Anterior cingulate cortex (tissue), 58 donors: ENCODE measurements at places on chromosomes 4 and X.

- DNase-seq = no peak
Observed at GRCh38 chr4:115159141-115159540, 45.7 kb upstream of the NDST4 start.

- no peak for DNase-seq
Observed at GRCh38 chr4:67393007-67393406, 152.3 kb downstream of the CENPC start.

DNA sequence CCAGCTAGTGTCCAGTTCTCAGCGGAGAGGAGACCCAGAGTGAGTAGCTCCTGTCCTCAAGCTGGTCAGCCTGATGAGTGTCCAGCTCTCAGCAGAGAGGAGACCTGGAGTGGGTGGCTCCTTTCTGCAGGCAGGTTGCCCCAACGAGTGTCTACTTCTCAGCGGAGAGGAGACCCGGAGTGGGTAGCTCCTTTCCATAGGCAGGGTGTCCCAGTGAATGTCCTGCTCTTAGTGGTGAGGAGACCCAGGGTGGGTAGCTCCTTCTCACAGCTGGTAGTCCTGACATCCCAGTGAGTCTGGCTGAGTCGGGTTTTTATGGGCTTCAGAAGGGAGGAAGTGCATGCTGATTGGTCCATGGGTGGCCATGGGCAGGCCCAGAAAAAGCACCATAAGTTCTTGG lies 55.7 kb upstream of the NUDT6 start:
- DNase-seq = no peak

DNA sequence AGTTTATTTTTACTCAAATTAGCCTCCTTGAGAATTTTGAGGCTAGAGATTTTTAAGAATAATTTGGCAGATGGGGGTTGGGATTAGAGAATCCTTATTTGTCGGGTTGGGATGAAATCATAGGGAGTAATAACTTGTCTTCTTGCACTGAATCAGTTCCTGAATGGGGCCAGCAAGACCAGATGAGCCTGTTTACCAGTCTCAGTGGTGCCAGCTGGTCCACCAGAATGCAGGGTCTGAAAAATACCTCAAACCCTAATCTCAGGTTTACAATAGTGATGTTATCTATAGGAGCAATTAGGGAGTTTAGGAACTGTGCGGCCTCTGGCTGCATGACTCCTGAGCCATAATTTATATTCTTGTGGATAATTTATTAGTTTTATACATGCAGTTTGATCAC lies 705.9 kb upstream of the AGA start:
- DNase-seq = no peak

- no peak for DNase-seq
Observed at GRCh38 chr4:127421437-127421836, 211.3 kb upstream of the INTU start.

GRCh38 chr4:5409972-5410618 lies 298.3 kb downstream of the EVC2 start:
- DNase-seq = no peak

- DNase-seq = peak; percentile 24
Observed at GRCh38 chrX:118823263-118824172, at the start of gene ZCCHC12. ZCCHC12 (plus strand) TSS chrX:118823824; CDS start chrX:118825245, 1,421 bp downstream.

GRCh38 chr4:165124488-165124887 lies 11.8 kb upstream of the TMEM192 start:
- DNase-seq = no peak

GRCh38 chrX:132219343-132219768 lies at the start of gene RAP2C:
RAP2C (minus strand) TSS chrX:132219447; CDS start chrX:132217268, 2,179 bp downstream.
- DNase-seq = peak; percentile 40

DNA sequence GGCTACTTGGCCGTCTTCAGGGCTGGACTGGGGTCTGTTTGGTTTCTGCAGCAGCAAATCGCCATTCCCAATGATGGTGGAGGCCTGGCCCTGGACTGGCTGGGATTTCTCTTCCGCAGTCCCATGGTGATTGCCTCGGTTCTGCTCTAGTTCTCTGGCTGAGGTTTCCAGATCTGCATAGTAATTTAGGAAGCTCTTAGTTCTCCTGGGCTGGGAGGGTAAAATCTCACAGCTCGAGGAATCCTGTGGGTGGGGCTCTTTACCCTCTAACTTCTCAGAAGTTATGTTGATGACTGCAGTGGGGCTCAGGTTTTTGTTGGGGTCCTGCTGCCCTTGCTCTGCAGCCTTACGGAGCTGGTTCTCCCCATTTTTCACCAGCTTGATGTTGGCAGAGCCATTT lies 200.6 kb downstream of the APBB2 start:
- DNase-seq = no peak

DNA sequence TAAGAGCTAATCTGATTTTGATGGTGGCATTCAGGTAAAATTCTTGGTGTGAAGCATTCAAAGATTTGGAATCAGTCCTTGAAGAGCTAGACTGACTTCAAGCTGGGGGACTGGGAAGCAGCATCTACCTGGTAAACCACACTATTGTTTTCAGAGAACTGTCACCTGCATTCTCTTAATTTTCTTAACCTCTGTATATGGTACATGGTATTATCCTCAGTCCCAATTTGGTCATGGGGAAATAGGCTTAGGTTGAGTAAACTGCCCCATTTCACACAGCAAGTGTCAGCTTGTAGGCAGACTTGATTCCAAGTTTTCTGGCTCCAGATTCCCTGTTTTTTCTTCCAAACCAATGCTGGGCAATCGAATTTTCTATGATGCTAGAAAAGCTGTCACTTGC lies 104.4 kb downstream of the CHRNA9 start:
- DNase-seq = no peak

GRCh38 chr4:7647600-7648543 lies 213.1 kb upstream of the PSAPL1 start:
- no peak for DNase-seq

DNA sequence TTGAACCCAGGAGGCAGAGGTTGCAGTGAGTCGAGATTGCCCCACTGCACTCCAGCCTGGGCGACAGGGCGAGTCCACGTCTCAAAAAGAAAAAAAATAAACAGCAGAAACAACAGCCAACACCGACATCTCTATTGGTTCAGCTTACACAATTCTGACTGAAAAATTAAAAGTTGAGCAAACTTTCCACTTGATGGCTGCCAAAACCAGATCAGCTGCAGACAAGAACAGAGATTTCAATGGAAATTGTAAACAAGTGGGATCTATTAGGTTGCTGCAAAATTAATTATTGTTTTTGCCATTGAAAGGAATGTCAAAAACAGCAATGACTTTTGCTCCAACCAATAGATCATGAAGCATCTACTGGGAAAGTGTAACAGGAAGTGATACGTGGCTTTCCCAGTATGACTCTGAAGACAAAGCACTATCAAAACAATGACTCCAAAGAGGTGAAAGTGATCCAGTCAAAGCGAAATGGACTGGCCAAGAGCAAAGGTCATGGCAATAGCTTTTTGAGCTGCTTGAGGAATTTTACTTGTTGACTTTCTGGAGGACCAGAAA lies 26.3 kb downstream of the UPF3B start:
- DNase-seq = no peak

- DNase-seq = no peak
Observed at GRCh38 chr4:48970471-48970921, 15.6 kb upstream of the CWH43 start.

DNA sequence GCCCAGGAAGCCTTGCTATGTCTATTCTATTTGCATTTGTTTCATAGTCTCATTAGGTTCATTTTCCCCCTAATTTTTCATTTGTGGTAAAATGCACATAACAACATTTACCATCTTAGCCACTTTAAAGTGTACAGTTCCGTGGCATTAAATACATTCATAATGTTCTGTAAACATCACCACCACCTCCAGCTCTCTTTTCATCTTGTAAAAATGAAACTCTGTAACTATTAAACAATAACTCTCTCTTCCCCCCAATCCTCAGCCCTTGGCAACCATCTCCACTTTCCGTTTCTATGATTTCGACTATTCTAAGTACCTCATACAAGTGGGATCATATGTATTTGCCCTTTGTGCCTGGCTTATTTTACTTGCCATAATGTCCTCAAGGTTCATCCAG lies 19.9 kb downstream of the ARHGEF38 start:
- no peak for DNase-seq

DNA sequence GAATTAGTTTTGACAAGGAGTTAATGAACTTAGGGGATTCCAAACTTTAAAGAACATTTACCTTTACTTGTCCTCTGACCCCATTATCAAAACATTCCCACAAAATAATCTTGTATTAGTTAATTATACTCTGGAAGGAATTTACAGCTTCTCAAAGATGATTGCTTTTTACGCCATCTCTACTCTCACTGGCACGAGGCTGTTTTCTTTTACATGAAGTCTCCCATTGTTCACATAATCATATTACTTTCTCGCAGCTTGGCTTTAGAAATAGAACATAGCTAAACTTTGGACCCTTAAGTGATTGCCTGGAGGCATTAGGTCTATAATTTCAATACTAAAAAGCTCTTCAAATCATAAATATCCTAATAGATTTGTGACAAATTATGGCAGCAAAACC lies 592.9 kb downstream of the TRIML1 start:
- no peak for DNase-seq

DNA sequence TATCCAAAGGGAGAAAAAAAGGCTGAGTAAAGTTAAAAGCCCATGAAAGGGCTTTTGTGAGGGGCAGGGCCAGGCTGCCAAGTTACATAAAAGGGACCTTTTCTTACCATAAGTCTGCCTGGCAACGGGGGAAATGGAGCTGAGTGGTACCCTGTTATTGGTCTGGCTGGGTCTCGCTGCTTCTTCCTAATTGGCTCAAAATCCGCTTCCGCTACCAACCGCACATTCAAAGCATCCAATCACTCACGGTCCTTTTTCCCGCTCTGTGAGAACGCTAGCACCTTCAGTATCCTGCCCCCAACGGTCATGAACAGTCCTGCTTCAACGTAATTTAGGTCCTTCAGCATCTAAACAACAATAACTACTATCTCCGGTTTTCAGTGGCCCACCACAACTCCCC lies 611 bp downstream of the TEX11 start:
- DNase-seq = no peak

DNA sequence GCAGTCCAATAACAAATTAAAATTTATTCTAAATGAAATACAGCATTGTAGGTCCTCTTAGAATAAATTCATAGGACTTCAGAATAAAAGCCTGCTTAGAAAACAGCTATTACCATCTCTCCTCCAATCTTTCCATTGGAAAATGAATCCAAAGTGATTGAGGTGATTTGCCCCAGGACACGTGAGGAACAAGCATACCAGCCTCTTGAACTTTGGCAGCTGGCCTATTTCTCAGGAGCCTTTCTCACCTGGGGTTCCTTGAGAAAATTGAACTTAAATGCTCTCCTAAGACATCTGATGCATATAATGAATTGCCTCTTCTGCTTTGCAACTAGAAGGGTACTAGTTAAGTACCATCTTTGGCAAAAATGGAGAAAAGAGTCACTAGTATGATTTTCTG lies 13.5 kb downstream of the ARHGAP24 start:
- no peak for DNase-seq

DNA sequence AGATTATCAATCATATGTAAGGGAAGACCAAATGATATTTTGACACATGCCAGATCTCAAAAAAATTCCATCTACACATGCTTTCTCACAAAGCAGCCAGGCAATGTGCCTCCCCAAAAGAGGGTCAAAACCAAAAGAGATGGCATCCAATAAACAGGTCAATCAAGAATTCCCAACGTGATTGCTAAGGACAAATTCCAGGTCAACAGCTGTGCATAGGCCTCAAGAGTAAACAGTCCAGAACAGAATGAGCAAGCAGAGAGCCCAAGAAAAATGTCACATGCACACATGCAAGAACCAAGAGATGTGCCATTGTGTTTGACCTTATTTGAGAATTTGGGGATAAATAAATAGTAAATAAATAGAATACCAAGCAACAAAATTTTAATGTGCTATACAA lies 136.7 kb downstream of the APBB2 start:
- no peak for DNase-seq

GRCh38 chr4:108024878-108025165 lies 35.1 kb downstream of the HADH start:
- no peak for DNase-seq

DNA sequence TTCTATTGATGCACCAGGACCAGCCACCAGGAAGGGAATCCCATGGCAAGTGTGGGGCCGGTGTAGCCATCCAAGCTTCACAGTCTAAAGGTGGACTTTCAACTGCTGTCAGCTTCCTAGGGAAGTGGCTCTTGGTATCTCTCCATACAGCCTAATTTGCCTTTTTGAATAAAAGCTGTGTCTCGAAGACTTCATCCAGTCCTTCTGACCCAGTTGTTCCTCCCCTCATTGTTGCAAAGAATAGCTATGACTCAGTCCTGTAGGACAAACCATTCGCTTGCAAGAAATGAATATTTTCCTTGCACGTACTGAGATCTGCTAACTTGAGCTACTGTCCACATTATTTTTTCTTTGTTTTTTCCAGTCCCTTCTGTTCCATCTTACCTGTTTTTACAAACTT lies 145.1 kb upstream of the CTSO start:
- no peak for DNase-seq

DNA sequence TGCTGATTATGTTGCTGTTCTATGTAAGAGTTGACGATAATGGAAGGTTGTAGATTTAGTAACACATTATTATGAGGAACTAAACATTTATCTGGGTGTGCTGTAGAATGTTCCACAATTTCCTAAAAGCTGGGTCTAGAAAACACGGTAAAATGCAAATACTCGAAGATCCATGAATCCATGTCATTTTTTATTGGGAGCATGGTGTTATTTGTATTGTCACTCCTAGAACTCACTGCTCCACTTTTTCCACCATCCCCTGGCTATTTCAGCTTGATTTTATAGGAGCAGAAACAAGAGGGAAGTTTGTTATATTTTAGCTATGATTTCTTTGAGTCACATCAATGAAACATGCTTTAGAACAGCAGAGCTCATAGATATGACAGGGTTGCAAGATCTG lies 155.0 kb upstream of the ANK2 start:
- no peak for DNase-seq

GRCh38 chrX:150018931-150019361 lies 80.7 kb upstream of the EOLA2 start:
- no peak for DNase-seq

GRCh38 chrX:124208660-124209059 lies 123.8 kb upstream of the TEX13D start:
- no peak for DNase-seq

DNA sequence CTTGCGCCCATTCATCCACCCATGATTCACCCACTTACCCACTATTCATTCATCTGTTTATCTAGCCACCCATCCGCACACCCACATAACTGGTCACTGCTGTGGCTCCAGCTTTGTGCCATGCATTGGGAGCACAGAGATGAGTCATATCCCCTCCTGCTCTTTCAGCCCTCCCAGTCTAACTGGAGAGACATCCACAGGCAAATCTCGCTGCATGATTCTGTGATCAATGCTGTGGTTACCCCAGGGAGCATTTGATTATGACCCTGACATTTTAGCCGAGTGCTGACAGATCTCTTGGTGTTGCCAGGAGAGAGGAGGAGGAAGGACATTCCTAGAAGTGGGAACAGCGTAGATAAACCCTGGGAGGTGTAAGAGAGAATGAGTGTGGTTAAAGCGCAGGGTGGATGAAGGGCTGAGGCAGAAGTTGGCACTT lies 10.4 kb upstream of the PORCN start:
- no peak for DNase-seq
